ENCODE measurements at places on chromosomes 3 and 15.

- DNase-seq, result no peak
These were observed 4.0 kb upstream of the CCR1 start for GRCh38 chr3:46212101-46212500.

- no peak for DNase-seq
These were observed 12.9 kb downstream of the SCAMP5 start for GRCh38 chr15:75008221-75008625.

GRCh38 chr3:40116478-40117177, 192.9 kb upstream of the EIF1B start:
- DNase-seq, result no peak

GRCh38 chr15:84715441-84716035, 401 bp downstream of the SEC11A start:
- peak; percentile 65 for DNase-seq

DNA sequence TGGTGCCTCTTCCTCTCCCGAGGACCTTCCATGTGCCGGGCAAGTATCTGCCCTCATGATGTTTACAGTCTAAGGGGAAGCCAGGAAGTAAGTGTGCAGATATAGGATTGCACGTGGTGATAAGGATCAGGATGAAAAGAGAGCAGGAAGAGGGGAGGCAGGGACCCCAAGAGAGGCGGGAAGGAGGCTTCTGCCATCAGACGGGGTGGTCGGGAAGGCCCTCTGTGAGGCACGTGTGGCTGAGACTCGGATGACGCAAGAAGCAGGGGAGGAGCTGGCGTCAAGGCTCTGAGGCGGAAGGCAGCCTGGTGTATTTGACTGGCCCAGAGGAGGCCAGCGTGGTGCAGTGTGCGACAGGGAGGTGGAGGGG, 762 bp upstream of the IQSEC1 start:
- no peak for DNase-seq

DNA sequence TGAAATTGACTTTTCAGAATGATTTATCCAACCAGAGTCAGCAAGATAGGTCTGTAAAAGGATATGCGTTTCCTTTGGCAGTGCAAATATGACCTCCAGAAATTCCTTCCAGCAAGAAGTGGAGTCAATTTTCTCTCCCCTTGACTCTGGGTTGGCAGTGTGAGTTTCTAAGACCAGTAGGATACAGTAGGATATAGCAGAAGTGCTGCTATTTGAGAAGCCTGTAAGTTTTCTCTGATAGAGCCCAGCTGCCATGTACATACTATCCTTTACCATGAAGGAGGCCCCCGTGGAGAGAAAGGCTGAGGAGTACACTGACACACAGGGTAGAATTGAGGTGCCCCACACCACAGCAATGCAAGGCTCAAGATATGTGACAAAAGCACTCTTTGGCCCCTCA, 409.1 kb upstream of the PDZRN3 start:
- DNase-seq, result no peak

GRCh38 chr15:78130466-78131294, 565 bp downstream of the CIB2 start:
- no peak for DNase-seq

GRCh38 chr3:128321418-128321817, 145.3 kb downstream of the DNAJB8 start:
- DNase-seq, result no peak

- DNase-seq, result no peak
These were observed 9.7 kb downstream of the SLC12A6 start for GRCh38 chr15:34327906-34328305.

GRCh38 chr15:51589881-51590568, 32.5 kb downstream of the DMXL2 start:
- no peak for DNase-seq

DNA sequence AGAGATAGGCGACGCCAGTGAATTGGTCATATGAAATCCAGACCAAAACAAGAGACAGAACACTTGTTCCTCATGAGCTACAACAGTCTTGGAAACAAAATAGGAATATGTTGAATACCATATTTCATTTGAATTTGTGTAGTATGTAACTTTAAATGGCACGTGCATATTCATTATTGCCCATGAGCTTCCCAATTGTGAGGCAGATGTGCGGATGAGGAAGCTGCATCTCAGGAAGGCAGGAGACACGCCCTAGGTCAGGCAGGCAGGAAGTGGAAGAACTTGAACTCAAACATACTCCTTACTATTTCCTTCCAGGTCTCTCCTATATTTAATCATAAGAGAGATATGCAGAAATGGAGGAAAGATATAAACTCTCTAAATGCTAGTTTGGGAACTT, 106.8 kb upstream of the SLC2A2 start:
- DNase-seq, result no peak

- DNase-seq, result no peak
These were observed 46.0 kb upstream of the SLC6A1 start for GRCh38 chr3:10946526-10946925.

GRCh38 chr3:143716731-143717130, 131.5 kb downstream of the SLC9A9 start:
- no peak for DNase-seq

DNA sequence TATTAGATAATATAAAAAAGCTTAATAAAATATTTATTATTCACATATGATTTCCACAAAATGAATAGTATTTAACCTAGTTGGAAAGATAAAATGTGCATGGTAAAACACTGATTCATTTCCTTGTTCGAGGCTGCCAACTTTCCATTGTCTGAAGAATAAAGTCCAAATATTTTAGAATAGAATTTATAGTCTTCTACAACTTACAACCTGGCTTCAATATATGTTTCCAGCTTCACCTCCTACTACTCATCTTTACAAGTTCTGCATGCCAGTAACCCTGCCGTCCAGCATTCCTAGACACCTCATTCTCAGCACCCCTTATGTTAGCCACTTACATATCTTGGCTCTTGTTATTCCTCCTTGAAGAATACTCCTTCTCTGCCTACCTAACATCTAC, 244.5 kb downstream of the FGF12 start:
- no peak for DNase-seq

GRCh38 chr3:128553560-128553959, 60.6 kb upstream of the GATA2 start:
- no peak for DNase-seq

- peak; percentile 0 for DNase-seq
These were observed 185.8 kb upstream of the CFAP20DC start for GRCh38 chr3:59235634-59236012.

DNA sequence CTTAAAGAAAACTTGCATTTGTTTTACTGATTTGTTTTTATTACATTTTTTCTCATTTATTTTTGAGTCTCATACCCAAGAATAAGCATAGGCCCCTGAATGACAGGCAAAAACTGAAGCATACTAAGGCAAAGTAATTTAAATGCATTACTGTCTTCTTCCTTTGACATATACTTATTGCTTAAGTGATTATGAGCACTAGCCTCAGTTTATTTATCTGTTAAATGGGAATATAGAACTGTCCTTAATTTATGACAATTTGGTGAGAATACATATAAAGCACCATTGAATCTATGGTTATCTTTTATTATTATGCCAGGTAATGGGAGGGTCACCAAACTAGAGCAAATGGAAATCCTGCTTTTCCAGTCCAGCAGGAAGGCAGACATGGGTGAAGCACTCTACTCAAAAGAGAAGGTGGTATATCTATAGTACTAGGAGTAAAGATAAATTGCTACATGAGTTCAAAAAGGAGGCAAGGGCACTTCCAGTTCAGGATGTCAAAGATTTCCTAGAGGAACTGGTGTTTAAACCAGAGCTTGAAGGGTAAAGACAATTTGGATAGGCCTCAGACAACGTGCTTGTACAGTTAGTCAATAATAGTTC, 435.0 kb downstream of the FOXP1 start:
- no peak for DNase-seq

- peak; percentile 26 for DNase-seq
These were observed 801 bp upstream of the NGRN start for GRCh38 chr15:90264671-90265070.

GRCh38 chr3:151282921-151283320, 4.6 kb upstream of the P2RY14 start:
- DNase-seq, result no peak

DNA sequence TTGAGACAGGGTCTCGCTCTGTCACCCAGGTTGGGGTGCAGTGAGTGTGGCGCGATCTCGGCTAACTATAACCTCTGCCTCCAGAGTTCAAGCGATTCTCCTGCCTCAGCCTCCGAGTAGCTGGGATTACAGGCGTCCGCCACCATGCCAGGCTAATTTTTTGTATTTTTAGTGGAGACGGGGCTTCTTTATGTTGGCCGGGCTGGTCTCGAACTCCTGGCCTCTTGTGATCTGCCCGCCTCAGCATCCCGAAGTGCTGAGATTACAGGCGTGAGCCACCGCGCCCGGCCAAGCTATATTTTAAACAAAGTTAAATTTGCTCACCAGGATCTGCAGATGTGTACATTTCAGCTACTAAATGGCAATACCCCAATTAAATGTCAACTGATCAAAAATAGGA, 1.1 kb upstream of the C3orf38 start:
- no peak for DNase-seq

- no peak for DNase-seq
These were observed 211.3 kb upstream of the NSMCE3 start for GRCh38 chr15:29480949-29481348.

GRCh38 chr15:36501063-36501678, 78.3 kb upstream of the CDIN1 start:
- peak; percentile 1 for DNase-seq

DNA sequence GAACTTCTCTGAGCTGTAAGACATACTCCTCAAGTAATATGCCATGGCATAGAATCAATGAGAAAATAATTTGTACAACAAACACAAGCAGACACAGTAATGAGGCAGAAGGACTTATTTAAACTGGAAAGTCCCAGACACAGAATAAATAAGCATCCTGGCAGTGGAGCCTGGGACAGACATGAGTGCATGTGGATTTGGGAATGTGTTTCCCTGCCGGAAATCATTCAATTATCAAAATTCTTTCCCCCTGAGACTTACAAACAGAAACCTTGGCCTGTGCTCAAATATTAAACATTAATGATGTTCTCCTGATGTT, 520.1 kb downstream of the ROBO1 start:
- no peak for DNase-seq

GRCh38 chr3:191342006-191342405, 11.7 kb upstream of the UTS2B start:
- DNase-seq, result no peak

- no peak for DNase-seq
These were observed 1.7 kb downstream of the ATG7 start for GRCh38 chr3:11273891-11274291.

GRCh38 chr3:112376992-112377391, 44.0 kb downstream of the CD200 start:
- no peak for DNase-seq

- DNase-seq, result no peak
These were observed 57.3 kb downstream of the DIPK2A start for GRCh38 chr3:144028798-144029411.

GRCh38 chr3:69411346-69411745, 25.5 kb upstream of the FRMD4B start:
- no peak for DNase-seq

DNA sequence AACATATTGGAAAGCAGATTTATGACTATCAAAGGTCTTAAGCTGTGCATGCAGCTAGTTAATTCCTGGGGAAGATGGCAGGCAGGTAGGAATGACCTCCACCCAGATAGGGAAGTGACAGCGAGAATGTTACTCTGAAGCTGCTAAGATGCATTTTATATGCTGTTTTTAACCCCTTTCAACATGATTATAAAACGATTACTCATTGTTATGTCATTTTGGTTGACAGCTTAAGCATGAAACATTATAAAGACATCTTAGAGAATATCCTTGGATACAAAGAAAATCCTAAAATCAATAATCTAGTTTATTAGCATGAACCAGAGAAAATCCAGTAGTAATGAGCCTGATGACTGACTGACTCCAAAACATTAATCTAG, 220.5 kb downstream of the NR1D2 start:
- no peak for DNase-seq

DNA sequence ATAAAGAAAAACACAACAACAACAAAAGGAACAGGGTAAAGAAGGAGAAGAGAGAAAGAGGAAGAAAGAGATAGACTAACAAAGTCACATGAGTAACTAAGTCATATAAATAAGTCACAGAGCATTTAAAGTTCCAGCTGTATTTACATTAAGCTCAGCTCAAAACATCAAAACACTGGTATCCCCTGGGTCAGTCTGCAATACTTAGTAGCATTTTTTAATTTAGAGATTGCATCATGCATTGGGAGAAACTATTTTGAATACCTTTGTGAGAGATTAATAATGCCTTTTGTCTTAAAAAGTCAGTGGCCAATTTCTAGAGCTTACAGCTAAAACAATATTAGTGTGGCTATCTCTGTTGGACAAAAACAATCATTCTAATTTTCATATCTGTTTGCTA, 78.4 kb downstream of the NEK10 start:
- DNase-seq, result no peak

DNA sequence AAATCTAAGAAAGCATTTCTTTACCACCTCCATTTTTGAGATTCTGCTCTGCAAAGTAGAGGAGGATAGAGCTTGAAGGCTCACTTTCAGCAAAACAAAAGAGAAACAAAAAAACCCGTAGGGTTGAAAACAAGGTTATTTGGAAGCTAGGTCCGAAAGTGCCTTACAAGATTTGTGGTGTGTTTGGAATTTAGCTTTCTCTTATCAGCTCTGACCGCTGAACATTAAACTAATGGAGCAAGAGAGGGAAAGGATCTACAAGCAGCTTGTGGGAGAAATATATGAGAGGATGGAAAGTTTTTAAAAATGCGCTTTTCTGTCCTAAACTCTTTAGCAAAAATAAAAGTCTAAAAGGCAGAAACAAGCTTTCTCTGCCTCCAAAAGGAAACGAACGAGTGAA, 545.5 kb downstream of the NTRK3 start:
- no peak for DNase-seq

GRCh38 chr15:78075490-78076230, 1.9 kb downstream of the TBC1D2B start:
- DNase-seq, result no peak

- DNase-seq, result peak; percentile 19
These were observed 121.8 kb downstream of the PDZRN3 start for GRCh38 chr3:73502609-73503583.

DNA sequence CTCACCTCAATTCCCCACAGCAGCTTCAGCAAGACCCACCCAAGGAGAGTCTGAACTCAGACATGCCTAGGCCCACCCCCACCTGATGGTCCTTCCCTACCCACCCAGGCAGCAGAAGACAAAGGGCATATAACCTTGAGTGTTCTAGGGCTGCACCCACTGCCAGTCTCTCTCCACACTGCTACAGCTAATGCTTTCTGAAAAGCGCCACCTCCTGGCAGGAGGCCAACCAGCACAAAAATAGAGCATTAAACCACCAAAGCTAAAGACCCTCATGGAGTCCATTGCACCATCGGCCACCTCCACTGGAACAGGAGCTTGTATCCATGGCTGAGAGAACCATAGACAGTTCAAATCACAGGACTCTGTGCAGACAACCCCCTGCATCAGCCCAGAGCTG, 11.3 kb upstream of the RPL39L start:
- peak; percentile 41 for DNase-seq

DNA sequence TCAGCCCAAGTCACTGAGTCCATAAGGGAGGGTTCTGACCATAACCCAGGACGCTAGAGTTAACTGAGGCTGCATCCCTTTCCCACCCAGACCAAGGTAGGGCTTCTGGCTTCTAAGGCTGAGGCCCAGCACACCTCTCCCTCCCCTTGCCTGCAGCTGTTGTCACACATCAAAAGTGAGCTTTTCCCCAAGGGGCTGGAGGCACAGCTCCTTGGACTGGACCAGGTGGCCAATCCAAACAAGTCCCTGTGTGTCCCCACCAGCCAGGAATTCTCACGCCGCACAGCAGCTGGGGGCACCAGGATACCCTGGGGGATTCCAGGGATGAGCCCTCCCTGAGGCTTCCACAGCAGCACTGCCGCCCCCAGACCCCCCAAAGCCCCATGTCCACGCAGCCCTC, 22.3 kb upstream of the ISLR2 start:
- no peak for DNase-seq

- no peak for DNase-seq
These were observed 4.6 kb upstream of the HLTF start for GRCh38 chr3:149090907-149091306.
